CD8-positive, alpha-beta T cell (primary cell): ENCODE measurements at places on chromosomes 16 and 17. TPM values are rescaled to one million over a fixed set of nuclear protein-coding genes. Genes with fewer than 3 reads are reported as not detected.

Gene SMPD3
- total RNA-seq: 0.24 TPM

Gene PPM1E
- not detected for total RNA-seq

Gene HOXB9
- not detected for total RNA-seq

Gene ARL5C
- not detected for total RNA-seq
